Fibroblast of upper back skin (primary cell): ENCODE measurements at places on chromosomes 2 and 18.
A peak's percentile ranks its signal among the peaks of the same experiment; 100 is the strongest.

- DNase-seq = peak; percentile 62
Measured at GRCh38 chr2:178280244-178280852, 86.0 kb downstream of the OSBPL6 start.

GRCh38 chr2:20178666-20179465, 46.1 kb downstream of the SDC1 start:
- no peak for DNase-seq

DNA sequence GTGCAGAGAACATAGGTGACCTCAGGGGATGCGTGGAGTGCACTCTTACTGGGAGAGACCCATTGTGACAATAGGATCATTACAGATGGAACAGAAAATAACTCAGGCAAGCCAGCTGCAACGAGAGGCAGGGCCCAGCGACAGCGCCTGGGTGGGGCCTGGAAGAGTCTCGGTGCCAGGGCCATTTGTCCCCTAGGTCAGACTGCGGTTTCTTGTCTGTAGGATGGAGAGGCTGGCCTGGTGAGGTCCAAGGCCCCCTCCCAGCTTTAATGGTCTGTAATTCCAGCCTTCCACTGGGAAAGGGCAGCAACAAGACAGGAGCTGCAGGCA, 208.6 kb upstream of the APCDD1 start:
- DNase-seq = no peak

DNA sequence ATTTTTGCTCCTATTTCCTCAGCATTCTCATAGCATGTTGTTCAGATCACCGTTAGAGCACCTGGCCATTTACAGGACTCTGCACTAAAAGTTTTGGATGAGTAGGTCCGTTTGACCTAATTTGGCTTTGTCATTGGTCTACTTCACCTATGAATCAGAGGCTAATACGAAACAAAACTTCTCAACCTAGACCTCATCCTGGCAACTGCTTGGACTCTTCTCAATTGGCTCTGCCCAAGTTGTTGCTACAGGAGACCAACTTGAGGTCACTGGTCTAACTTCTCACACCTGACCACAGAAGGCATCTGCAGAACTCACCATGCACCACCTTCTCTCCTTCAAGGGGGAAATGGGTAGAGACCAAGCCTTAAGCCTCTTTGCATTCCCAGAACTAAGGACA, 663.7 kb downstream of the PLCL1 start:
- DNase-seq = no peak

GRCh38 chr2:16881122-16881521, 215.5 kb upstream of the CYRIA start:
- DNase-seq = no peak
